Uterus (tissue), 4 donors: ENCODE measurements at places on chromosomes 2 and 18. TPM values are rescaled to one million over a fixed set of nuclear protein-coding genes. Genes with fewer than 3 reads are reported as not detected.
A peak's percentile ranks its signal among the peaks of the same experiment; 100 is the strongest.

- no peak overlapping the region for H3K27ac ChIP-seq
- no peaks in the 10 kb centered on the region for H3K36me3 ChIP-seq
- H3K4me3 ChIP-seq = no peak overlapping the region
- no peaks in the 10 kb centered on the region for H3K27me3 ChIP-seq
- DNase-seq = no peak
Observed at GRCh38 chr2:63710732-63711131, 122.0 kb downstream of the MDH1 start.

DNA sequence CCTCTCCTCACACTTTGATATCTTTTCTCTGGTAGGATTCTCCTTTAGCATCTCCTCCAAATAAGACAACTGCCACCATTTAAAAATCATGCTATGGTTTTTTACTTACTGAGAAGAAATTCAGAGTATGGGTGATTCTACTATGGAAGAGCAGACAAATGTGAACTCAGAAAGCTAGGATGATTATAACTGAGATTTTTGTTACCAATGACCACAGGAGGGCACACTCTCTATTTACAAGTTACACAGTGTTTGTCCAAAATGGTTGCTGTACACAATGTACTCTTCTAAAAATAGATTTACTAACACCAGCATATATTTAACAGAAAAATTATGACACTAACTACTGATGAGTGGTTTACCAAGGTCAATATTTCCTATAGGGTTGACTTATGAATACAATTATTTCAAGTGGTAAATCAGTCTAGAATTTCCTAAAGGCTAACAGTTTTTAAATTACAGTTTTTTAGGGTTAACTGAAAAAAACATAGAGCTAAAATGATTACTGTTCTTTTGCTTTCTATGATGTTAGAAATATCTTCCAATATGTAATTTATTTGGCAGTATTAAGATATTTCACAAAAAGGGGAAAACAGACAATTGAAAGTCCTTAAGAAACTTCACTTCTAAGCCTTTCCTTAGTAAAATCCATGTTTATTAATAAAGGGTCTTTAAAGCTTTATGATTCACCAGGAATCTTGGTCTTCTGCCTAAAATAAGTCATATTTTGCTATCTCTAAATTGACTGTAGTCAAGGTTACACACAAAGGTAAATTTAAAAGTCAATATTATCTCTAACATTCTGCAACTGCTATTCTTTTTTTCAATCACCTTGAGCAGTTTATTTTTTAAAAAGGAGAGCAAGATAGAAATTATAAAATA, 57.2 kb downstream of the MAP4K3 start:
- H3K4me3 ChIP-seq = no peak overlapping the region
- peak overlapping the region; percentile 82 for H3K27ac ChIP-seq
- no peaks in the 10 kb centered on the region for H3K27me3 ChIP-seq
- no peak for DNase-seq
- H3K4me1 ChIP-seq = no peaks in the 10 kb centered on the region

GRCh38 chr2:191115391-191115790, 35.4 kb downstream of the STAT4 start:
- no peaks in the 10 kb centered on the region for H3K36me3 ChIP-seq
- H3K27me3 ChIP-seq = no peaks in the 10 kb centered on the region
- no peak for DNase-seq
- H3K4me3 ChIP-seq = no peak overlapping the region
- H3K27ac ChIP-seq = no peak overlapping the region

DNA sequence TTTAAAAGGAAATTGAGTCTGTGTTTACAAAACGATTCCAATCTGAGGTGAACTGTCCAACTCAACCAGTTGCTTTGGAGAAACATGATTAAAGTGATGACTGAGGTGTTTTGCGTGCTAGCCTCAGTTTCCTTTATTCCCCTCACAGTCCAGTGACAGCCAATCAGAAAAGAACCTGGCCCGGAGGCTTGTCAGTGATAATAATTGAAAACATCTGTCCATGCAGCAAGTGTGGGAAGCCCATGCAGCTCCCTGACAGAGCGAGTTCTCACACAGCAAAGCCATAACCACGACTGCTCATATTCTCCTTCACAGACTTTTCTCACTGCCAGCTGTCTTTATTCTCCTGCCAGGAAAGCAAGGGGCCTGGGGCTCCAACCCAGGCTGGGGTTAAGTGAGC, 613.4 kb downstream of the ARHGAP15 start:
- no peak overlapping the region for H3K27ac ChIP-seq
- H3K36me3 ChIP-seq = no peaks in the 10 kb centered on the region
- H3K27me3 ChIP-seq = no peaks in the 10 kb centered on the region
- no peak for DNase-seq

RBFA gene
- 18.2 TPM for total RNA-seq

- no peaks in the 10 kb centered on the region for H3K36me3 ChIP-seq
- no peak overlapping the region for H3K27ac ChIP-seq
Observed at GRCh38 chr2:66521291-66521922, 86.5 kb downstream of the MEIS1 start.

DNA sequence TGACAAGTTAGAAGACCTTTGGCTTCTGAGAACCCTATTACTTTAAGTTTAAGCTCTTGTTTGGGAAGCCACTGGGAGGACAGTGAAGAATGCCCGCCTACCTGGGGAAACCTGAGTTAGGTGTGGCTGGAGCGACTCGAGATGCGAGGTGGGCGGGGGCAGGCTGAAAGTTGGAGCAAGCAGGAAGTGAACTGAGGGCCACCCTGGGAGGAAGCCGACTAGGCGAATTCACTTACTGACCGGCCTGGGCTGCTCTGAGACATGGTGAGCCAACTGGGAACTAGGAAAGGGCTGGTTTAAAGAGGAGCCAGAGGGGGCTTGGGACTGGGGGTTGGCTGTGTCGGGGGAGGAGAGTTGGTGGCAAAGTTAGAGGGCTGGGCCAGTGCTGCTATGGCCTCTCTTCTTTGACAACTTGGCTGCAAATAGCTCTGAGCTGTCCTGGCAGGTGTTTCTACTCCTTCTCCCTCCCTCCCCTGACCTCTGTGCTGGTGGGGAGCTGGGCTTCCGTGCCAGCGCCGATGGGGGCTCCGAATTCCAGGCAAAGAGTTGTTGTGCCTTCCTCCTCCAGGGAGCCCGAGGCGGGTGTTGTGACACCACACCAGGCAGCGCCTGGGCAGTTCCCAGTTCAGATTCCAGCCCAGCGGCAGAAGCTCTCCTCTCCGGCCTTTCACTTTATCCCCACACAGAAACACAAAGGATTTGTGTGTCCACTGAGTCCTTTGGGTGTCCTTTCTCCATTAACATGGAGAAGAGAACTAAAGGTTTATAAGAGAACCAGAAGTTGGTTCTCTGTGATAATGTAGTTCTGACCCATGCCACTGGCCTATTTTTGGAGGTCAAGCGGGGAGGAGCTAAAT, at the start of gene VAMP8:
Gene VAMP8, plus strand, starts transcription at position 201 of the 857 bp plus-strand sequence. Its CDS starts 61 bp downstream, at position 262.
- no peak for DNase-seq
- no peaks in the 10 kb centered on the region for H3K36me3 ChIP-seq
- H3K4me3 ChIP-seq = no peak within 1 kb of the TSS

GRCh38 chr2:35443087-35443486, 912.5 kb upstream of the CRIM1 start:
- no peak overlapping the region for H3K27ac ChIP-seq
- H3K27me3 ChIP-seq = no peaks in the 10 kb centered on the region
- H3K4me1 ChIP-seq = no peaks in the 10 kb centered on the region
- H3K4me3 ChIP-seq = no peak overlapping the region
- no peak for DNase-seq
- no peaks in the 10 kb centered on the region for H3K36me3 ChIP-seq

- DNase-seq = no peak
- H3K27ac ChIP-seq = no peak overlapping the region
- H3K4me3 ChIP-seq = no peak overlapping the region
- no peaks in the 10 kb centered on the region for H3K4me1 ChIP-seq
- no peaks in the 10 kb centered on the region for H3K36me3 ChIP-seq
Observed at GRCh38 chr18:7317804-7318231, 86.9 kb downstream of the LRRC30 start.

ST6GAL2 gene
- total RNA-seq = 2.6 TPM

GRCh38 chr2:159959136-159959535, 103.3 kb downstream of the PLA2R1 start:
- no peak for DNase-seq
- H3K4me1 ChIP-seq = no peaks in the 10 kb centered on the region
- H3K4me3 ChIP-seq = no peak overlapping the region

GRCh38 chr18:67951137-67951536, 434.6 kb upstream of the DSEL start:
- no peak overlapping the region for H3K4me3 ChIP-seq
- no peaks in the 10 kb centered on the region for H3K27me3 ChIP-seq
- H3K36me3 ChIP-seq = no peaks in the 10 kb centered on the region
- H3K4me1 ChIP-seq = no peaks in the 10 kb centered on the region

KCNG2 gene
- total RNA-seq = 0.59 TPM
